NCI-H2081 (cell line): ENCODE measurements at places on chromosomes 7 and 10.

- no peak for DNase-seq
These were observed 191.0 kb upstream of the PLPP4 start for GRCh38 chr10:120266022-120266421.

GRCh38 chr10:71804077-71804476, 30.8 kb upstream of the VSIR start:
- no peak for DNase-seq

DNA sequence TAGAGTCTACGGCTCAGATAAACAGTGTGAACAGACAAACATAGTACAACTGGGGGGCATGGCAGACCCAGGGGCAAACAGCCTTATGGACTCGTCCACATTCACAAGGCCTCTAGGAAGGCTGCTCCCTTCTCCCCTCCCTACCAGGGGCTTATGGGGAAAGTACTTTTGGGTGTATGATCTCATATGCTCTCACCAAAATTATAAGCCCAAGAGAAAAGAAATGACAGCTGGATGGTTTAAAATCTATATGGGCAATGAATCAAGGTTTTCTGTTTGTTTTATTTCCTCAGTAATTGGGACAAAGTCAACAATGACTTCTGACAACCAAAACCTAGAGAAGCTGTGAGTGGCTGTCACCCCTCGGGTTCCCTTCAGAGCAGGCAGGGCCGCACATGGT, 144.4 kb downstream of the PKD1L1 start:
- DNase-seq, result peak; percentile 91

GRCh38 chr7:26891400-26892350, 27.3 kb upstream of the SKAP2 start:
- DNase-seq, result no peak

- DNase-seq, result no peak
These were observed 262.0 kb downstream of the PRPF18 start for GRCh38 chr10:13848520-13849445.

DNA sequence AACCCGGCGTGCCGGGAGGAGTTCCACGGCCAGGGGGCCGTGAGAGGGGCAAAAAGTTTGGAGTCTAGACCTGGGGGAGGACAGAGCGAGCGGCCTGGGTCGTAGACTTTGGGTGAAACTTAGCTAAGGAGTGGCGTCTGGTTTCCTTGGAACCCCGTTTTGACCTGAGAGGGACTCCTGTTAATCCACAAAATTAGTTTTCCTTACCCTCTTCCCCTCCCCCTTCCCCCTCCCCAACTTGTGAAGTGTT, 574 bp downstream of the MARCHF5 start:
- no peak for DNase-seq

DNA sequence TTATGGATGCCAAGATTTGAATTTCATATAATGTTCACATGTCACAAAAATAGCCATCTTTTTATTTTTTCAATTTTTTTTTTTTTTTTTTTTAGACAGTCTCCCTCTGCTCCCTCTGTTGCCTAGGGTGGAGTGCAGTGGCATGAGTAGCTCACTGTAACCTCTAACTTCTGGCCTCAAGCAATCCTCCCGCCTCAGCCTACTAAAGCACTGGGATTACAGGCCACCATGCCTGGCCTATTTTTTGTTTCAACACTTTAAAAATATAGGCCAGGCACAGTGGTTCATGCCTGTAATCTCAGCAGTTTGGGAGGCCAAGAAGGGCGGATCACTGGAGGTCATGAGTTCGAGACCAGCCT, 246.3 kb downstream of the SKIDA1 start:
- no peak for DNase-seq

DNA sequence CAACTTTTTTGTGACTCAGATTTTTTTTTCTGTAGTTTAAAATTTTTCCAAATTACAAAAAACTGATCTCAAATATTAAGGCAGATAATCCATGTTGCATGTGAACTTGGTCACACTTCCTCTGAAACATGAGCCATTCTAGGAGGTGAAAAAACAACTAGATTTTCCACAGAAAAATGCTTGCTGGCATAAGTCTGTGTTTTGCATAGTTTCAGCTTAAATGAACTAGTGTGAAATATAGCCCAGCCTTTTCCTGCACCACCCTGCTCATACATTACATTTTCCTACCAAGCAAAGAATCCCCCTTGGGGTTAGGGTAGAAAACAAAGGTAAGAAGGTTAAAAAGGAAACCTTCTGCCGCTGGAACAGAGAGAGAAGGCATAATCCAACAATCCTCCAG, 48.2 kb downstream of the SLC25A13 start:
- DNase-seq, result no peak

DNA sequence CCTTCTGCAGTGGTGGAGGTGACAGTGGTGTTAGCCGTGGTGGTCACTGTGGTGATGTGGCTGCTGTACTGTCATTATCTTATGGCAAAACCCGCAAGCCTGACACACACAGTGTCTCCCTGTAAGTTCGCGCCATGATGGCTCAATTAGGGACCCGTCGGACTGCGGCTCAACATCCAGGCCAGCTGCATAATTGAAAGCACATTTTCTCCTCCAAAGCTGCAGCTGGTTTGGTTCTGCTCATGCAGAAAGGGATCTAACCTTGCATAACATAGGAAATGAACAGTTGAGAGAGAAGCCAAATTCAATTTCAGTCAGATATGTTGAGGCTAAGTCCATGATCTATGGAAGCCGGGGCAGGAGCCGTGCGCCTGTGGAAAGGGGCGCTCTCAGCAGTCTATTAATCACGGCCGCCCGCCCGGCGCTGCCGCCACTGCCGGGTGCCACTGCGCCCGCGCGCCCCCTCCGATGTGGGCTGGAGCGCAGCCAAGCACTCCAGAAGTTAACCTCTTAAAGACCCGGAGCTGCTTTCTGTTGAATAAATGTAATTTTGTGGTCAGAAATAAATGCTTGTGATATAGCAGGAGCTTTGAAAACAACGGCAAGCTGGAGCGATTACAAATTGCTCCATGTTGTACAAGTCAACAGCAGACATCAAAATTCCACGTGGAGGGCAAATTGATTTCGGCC, 227.7 kb downstream of the CUX1 start:
- DNase-seq, result peak; percentile 58

DNA sequence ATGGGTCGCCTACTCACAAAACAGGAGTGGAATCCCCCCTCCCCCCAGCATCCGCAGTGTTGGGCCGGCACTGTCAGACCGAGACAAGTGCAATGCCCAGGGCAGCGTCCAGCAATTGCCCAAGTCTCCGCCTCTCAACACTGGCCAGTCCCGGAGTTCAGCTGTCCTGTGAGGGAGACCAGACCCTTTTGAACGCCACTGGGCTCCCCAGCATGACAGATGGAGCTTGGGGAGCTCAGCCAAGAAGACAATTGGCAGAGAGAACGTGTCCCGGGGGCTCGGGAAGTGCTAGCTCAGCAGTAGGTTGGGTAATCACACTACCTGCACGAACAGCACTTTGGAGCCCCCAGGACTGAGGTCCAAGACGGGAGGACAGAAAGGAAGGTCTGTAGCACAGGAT, 4.7 kb downstream of the COPS6 start:
- no peak for DNase-seq

DNA sequence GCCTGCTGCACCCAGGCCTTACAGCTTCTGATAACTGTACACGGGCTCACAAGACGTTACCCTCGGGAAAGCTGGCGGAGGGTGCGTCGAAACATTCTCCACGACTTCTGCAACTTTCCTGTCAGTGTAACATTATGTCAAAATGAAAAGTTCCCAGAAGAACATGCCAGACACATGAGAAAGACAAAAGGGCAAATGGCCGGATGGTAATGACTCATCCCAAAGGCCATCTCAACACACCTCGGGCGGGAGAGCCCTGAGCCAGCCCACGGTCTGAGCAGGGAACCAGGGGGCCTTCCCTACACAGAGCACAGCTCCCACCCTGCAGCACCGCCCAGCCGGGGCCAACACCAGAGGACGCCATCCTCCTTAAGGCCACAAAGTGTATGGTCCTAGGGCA, 118.7 kb downstream of the MAD1L1 start:
- no peak for DNase-seq

DNA sequence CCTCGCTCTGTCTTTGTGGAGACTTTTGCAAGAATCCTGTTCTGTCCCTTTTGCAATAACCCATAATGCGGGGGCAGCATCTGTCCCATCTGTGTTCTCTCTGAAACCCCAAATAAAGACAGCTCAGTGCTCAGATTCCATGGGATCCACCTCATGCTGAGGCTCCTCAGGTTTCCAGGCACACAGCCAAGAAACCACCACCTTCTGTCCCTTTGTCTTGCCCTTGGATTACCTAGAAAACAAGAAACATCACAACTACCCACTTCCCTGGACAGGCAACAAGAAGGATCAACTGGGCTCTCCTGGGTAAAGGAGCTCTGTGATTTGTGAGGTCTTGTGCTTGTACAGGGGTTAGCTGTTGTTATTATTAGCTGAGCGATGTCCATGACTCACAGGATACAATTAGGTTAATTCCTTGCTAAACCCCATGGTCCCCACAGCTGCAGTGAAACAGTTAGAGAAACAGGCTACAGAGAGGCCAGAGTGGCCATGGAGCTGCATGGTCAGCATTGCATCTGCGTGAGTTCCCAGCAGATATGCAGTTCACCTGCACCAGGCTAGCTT, 50.2 kb downstream of the CXCL12 start:
- DNase-seq, result no peak
